ENCODE measurements at places on chromosomes 16 and 17.

- no peak for DNase-seq
These were observed 44.8 kb downstream of the ERN1 start for GRCh38 chr17:64084940-64085649.

DNA sequence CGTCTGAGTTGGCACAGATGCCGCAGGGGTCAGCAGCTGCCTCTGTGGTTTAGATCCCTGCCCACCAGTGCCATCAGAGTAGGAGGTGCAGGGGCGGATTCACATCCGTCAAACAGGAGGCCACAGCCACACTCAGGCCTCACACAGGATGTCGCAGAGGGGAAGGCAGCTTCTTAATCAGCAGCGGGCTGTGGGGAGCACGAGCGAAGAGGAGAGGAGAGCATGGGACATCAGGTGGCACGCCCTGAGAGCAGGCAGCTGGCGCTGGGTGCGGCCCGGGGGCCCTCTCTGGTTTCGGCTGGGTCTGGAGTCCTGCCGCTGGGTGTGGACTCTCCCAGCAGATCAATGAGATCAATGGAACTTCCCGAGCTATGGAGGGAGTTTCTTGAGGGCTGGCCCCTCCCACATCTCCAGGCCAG lies 9.6 kb downstream of the LLGL2 start:
- no peak for DNase-seq

GRCh38 chr17:39568702-39569101 lies 39.0 kb downstream of the NEUROD2 start:
- DNase-seq = no peak

DNA sequence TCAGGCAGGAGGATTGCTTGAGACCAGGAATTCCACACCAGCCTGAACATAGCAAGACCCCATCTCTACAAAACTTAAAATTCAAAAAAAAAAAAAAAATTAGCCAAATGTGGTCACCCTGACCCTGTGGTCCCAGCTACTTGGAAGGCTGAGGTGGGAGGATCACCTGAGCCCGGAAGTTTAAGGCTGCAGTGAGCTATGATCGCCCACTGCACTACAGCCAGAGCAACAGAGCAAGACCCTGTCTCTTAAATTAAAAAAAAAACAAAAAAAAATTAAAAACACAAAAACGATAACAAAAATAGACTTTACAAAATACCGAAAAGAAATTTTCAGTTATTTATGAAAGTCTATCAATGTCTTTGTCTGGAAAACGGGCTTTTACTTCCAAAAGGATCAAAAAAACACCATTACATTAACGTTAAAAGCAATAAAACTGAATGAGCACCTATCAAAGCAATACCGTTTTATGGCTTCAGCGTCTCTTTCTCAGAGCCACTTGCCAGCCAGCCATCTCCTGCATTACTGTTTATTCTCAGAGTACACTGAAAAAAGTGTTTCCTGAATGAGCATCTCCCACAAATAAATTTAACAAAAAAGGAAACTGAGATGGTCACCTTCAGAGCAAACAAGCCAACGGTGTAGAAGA lies 6.1 kb downstream of the USP7 start:
- DNase-seq = no peak

- DNase-seq = no peak
These were observed 7.6 kb downstream of the PHB1 start for GRCh38 chr17:49407086-49407485.

GRCh38 chr16:79097771-79098170 lies 502.8 kb downstream of the MAF start:
- DNase-seq = no peak

- no peak for DNase-seq
These were observed 2.1 kb downstream of the SOX9 start for GRCh38 chr17:72122765-72123529.

- peak; percentile 64 for DNase-seq
These were observed 2.6 kb downstream of the PMP22 start for GRCh38 chr17:15262291-15263205.

DNA sequence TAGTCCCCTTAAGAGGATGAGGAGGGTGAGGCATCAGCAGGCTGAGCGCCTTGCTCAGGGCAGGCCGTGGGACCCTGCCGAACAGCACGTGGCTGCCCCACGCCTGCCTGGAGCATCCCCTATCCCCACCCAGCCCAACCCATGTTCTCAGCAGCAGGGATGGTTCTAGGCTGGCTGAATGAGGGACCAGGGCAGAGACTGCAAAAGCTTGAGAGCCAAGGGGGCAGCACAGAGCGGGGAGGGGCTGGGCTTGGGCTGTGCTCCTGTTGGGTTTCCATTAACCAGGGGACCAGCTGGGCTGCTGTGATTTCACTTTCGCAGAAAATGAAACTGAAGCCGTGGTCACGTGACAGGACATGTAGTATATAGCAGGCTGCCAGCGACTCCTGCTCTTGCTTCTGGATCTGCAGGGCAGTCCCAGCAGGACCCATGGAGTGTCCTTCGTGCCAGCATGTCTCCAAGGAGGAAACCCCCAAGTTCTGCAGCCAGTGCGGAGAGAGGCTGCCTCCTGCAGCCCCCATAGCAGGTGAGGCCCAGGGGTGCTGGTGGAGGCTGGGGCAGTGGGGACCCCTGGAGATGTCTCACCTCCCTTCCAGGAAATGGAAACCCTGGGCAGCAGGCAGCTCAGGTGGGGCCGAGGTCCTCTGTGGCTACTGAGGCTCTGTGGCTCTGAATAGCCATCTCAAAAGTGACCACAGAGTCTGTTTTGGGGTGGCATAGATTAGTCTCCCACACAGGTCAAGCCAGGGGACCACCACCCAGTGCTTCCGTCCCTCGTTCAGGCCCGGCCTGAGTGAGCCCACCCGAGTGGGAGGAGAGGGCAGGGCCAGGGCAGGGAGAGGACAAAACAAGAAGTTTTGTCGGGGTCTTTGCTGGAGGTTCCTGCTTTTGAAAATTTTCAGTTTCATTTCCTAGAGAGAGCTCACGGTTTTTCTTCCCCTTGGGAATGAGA lies 2.9 kb downstream of the RNF213 start:
- peak; percentile 47 for DNase-seq

GRCh38 chr16:67311607-67312488 lies 14.7 kb downstream of the KCTD19 start:
- peak; percentile 96 for DNase-seq

- no peak for DNase-seq
These were observed 7.9 kb upstream of the NDRG4 start for GRCh38 chr16:58492066-58492465.

GRCh38 chr17:8665684-8666083 lies 35.2 kb upstream of the MYH10 start:
- no peak for DNase-seq

DNA sequence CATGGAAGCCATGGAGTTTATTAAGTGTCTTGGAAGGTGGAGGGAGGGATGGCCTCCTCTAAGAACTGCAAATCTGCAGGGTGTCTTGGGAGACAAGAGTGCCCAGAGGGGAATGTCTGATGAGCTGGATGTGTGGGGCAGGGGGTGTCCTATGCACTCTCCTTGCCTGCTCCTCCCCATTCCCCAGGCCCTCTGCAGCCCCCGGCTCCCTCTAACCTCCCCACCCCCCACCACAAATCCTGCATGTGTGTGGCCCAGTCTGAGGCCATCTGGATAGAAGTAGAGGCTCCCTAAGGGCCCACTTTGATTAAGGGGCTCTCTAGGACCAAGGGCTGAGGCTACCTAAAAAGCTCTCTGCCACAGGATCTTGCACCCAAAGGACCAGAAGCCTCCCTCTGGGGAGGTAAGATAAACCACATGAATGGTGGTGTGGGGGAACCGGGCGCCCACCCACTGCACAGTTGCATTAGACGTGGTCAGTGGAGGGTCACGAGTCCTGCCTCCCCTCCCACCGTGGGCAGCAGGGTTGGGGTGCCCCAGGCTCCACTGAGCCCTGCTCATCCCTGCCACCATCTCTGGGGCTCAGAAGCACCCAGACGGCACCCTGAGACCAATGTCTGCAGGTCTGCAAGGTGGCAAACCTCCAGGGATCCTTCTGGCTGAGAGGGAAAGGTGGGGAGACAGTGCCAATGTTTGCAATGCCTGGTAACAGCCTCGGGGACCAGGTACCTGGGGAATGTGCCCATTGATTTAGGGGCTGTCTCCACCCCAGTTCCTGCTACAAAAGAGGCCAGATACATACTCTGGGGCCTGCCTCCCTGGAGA lies 618 bp downstream of the AANAT start:
- DNase-seq = no peak

All from fibroblast of skin of left biceps (primary cell).